ENCODE measurements at places on chromosomes 3 and 15. TPM values are rescaled to one million over a fixed set of nuclear protein-coding genes. Genes with fewer than 3 reads are reported as not detected.

DNA sequence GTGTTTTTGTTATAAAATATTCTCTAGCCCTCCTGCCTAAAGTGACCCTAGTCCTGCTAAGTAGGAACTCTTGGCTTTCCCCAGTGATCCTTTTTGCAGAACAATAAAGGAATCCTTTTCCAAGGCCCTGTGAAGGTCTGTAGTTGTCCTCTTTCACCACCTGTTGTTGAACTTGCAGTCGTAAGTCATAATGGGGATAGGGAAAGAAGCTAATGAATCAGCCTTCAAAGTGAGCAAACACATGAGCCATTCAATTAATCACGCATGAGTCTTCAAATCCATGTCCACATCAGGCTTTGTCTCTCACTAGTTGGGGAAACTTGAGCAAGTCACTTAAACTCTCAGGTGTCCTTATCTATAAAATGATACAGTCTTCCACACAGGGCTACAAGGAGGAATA lies 27.6 kb downstream of the ZNF860 start:
- no peak for DNase-seq

- DNase-seq: no peak
Measured at GRCh38 chr15:31494786-31495185, 168.2 kb downstream of the KLF13 start.

DNA sequence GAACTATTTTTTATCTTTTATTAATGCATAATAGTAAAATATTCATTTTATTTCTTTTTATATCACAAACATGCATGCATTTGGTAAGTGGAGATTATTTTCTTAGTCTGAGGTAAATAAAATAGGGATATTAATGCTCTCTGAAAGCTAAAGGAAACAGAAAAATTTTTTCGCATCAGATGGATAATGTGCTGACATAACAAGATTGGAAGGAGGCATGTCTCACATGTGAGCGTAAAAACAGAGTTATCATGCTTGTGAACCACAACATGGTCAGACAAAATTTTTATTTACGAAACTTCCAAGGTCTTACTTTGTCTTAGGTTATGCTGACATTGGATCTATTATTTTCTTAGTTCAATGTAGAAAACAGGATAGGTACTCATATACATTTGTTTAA lies 166.1 kb downstream of the SPATA16 start:
- no peak for DNase-seq

DNA sequence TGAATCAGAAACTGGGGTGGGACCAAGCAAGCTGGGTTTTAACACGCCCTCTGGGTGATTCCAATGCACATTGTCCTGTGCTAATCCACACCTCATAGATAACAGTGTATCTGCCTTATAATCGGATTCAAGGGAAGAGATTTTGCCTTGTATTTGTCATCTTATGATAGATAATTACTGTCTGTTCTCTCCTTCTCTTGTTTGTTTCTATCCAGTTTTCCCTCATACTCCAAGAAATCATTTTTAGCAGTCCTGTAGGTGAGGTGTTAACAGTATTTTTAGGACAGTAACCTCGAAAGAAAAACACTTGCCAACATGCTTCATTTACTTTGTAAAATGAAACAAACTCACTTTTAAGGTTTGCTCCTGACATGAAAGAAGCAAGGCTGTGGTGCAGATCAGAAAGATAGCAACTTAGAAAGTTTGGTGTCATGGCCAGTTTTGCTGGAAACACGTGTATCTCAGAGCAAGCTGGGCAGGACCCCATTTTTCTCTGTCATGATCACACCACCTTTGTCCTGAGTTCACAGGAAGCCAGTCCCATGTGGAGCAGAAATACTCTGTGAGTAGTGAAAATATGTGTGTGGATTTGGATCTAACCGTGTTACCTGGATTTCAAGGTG lies 72.6 kb downstream of the TRAK1 start:
- DNase-seq: no peak

- DNase-seq: no peak
Measured at GRCh38 chr15:92933831-92934230, 33.7 kb downstream of the CHD2 start.

Gene MNS1
- 0.77 TPM for total RNA-seq

GRCh38 chr3:195820901-195821300 lies 9.2 kb upstream of the MUC4 start:
- DNase-seq: no peak

DNA sequence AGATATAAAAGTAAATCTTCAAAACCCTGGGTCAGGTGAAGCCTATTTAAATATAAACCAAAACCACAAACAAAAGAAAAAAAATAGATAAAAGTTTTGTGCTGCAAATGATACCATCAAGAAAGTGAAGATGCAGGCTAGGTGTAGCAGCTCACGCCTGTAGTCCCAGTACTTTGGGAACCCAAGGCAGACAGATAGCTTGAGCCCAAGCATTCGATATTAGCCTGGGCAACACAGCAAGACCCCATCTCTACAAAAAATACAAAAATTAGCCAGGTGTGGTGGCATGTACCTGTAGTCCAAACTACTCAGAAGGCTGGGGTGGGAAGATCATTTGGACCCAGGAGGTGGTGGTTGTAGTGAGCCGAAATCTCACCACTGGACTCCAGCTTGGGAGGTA lies 164.8 kb downstream of the MAGI1 start:
- DNase-seq: no peak

Data from mesenteric fat pad (tissue), 1 donor.